ENCODE measurements at places on chromosomes 1 and 21. TPM values are rescaled to one million over a fixed set of nuclear protein-coding genes. Genes with fewer than 3 reads are reported as not detected.

C8B gene
- not detected for total RNA-seq

CELSR2 gene
- 16.9 TPM for total RNA-seq

ADAMTS1 gene
- 13.7 TPM for total RNA-seq

EDN2 gene
- 0.08 TPM for total RNA-seq

EFCAB14 gene
- total RNA-seq = 50.1 TPM

CACNA1S gene
- total RNA-seq = not detected

DCST1 gene
- not detected for total RNA-seq

DIRAS3 gene
- not detected for total RNA-seq

TSPAN2 gene
- total RNA-seq = 0.78 TPM

CC2D1B gene
- 24.5 TPM for total RNA-seq

COL9A2 gene
- 3.9 TPM for total RNA-seq

ANGPTL7 gene
- 0.08 TPM for total RNA-seq

FMO3 gene
- not detected for total RNA-seq

LRRC8B gene
- total RNA-seq = 0.94 TPM

DMBX1 gene
- total RNA-seq = not detected

FCAMR gene
- not detected for total RNA-seq

KCNE1 gene
- total RNA-seq = 0.38 TPM

KLHDC7A gene
- not detected for total RNA-seq

ACTA1 gene
- total RNA-seq = not detected

CDK11B gene
- total RNA-seq = 9.0 TPM

PALMD gene
- total RNA-seq = 5.4 TPM

KCNJ9 gene
- total RNA-seq = not detected

SGIP1 gene
- total RNA-seq = not detected

AKNAD1 gene
- total RNA-seq = 0.15 TPM

OBSCN gene
- total RNA-seq = 3.8 TPM

AADACL3 gene
- total RNA-seq = not detected

UBL4B gene
- not detected for total RNA-seq

NBPF20 gene
- total RNA-seq = 3.8 TPM

KRTAP19-1 gene
- not detected for total RNA-seq

S100A7 gene
- 13.3 TPM for total RNA-seq

GSTM2 gene
- total RNA-seq = 8.0 TPM

PPM1J gene
- total RNA-seq = 18.3 TPM

ATP6V1G3 gene
- not detected for total RNA-seq

ZNF683 gene
- not detected for total RNA-seq

HPCA gene
- total RNA-seq = not detected

EXTL1 gene
- not detected for total RNA-seq

B3GALT2 gene
- not detected for total RNA-seq

RAB7B gene
- total RNA-seq = 28.8 TPM

GPR89B gene
- 12.0 TPM for total RNA-seq

CSF3R gene
- total RNA-seq = not detected

CD55 gene
- 20.2 TPM for total RNA-seq

POU3F1 gene
- 0.86 TPM for total RNA-seq

CFAP107 gene
- not detected for total RNA-seq

NBPF4 gene
- not detected for total RNA-seq

PLA2G2C gene
- not detected for total RNA-seq

SIPA1L2 gene
- total RNA-seq = 1.9 TPM

KCNH1 gene
- total RNA-seq = not detected

TSPAN1 gene
- 31.9 TPM for total RNA-seq

VTCN1 gene
- not detected for total RNA-seq

RGSL1 gene
- not detected for total RNA-seq

NCMAP gene
- not detected for total RNA-seq

Measured in hair follicular keratinocyte (primary cell).